ENCODE measurements at places on chromosomes 7 and 10. TPM values are rescaled to one million over a fixed set of nuclear protein-coding genes. Genes with fewer than 3 reads are reported as not detected.

Gene ANKRD1
- polyA plus RNA-seq, result not detected

Gene ZNRF2
- polyA plus RNA-seq, result 6.0 TPM

Gene PDE6C
- polyA plus RNA-seq, result 0.06 TPM

Gene BMPER
- polyA plus RNA-seq, result 0.77 TPM

All from GM23338 (cell line).